ENCODE measurements at places on chromosomes 3 and 15. TPM values are rescaled to one million over a fixed set of nuclear protein-coding genes. Genes with fewer than 3 reads are reported as not detected.

CMTM8 gene
- 3.6 TPM for total RNA-seq

CCR2 gene
- total RNA-seq: 0.68 TPM

C3orf85 gene
- not detected for total RNA-seq

ADIPOQ gene
- 6.8 TPM for total RNA-seq

MAP1A gene
- 104 TPM for total RNA-seq

SEMA3B gene
- total RNA-seq: 16.5 TPM

Data from heart right ventricle (tissue), 16 donors.